Globus pallidus (tissue), 1 donor: ENCODE measurements at places on chromosomes 16 and 17.

GRCh38 chr17:79220713-79221291 lies 146.2 kb downstream of the ENGASE start:
- no peak for DNase-seq

- DNase-seq: no peak
Observed at GRCh38 chr17:45307290-45308015, 9.4 kb downstream of the MAP3K14 start.

DNA sequence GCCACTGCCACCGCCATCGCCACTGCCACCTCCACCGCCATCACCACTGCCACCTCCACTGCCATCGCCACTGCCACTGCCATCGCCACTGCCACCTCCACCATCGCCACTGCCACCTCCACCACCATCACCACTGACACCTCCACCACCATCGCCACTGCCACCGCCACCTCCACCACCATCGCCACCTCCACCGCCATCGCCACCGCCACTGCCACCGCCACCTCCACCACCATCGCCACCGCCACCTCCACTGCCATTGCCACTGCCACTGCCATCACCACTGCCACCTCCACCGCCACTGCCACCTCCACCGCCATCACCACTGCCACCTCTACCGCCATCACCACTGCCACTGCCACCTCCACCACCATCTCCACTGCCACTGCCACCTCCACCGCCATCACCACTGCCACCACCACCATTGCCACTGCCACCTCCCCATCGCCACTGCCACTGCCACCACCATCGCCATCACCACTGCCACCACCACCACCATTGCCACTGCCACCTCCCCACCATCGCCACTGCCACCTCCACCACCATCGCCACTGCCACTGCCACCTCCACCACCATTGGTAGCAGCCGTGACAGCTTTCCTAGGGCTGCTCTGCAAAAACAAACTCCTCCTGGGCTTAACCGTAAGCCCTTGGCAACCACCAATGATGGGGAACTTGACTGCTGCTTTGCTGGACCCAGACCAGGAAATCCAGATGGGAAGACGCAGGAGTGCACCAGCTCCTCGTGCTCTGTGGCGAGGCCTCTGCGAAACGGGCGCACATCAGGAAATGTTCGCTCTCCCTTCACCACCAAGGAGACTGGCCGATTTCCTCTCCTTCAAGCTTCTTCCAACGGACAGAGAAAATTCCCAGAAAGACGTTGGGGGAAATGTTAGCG lies 147.2 kb downstream of the RBFOX3 start:
- DNase-seq: no peak

DNA sequence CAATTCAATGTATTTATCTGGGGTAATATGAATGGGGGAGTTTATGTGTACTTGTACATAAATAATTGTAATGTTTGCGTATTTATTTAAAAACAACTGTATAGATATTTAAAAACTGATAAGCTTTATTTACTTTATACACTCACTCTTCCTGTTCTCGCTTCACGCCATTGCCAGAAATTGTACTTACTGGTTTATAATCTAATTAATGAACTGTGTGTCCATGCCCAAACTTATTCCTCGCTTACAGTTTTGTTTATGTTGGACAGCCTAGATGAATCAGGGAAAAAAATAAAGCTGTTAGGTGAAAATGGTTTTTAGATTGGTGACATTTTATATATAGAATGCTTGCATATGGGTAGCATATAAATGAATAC lies 30.8 kb downstream of the AATF start:
- DNase-seq: no peak

DNA sequence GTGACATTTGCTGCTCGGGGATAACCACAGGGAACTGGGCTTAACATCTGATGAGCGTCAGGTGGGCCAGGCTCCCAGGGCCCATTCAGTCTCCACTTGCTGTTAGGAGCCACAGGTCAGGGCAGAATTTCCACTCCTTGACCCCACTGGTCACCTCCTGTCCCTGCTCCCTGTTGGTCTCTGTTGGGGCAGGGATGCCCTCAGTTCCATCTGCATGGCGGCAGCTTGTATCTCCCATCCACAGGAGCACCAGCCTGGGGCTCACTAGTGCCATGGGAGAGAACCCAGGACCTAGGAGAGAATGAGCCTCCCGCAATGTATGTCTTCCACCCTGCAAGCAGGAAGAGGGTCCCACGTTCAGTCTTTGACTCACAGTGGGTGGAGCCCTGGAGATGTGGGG lies 212.1 kb downstream of the CCDC182 start:
- no peak for DNase-seq

DNA sequence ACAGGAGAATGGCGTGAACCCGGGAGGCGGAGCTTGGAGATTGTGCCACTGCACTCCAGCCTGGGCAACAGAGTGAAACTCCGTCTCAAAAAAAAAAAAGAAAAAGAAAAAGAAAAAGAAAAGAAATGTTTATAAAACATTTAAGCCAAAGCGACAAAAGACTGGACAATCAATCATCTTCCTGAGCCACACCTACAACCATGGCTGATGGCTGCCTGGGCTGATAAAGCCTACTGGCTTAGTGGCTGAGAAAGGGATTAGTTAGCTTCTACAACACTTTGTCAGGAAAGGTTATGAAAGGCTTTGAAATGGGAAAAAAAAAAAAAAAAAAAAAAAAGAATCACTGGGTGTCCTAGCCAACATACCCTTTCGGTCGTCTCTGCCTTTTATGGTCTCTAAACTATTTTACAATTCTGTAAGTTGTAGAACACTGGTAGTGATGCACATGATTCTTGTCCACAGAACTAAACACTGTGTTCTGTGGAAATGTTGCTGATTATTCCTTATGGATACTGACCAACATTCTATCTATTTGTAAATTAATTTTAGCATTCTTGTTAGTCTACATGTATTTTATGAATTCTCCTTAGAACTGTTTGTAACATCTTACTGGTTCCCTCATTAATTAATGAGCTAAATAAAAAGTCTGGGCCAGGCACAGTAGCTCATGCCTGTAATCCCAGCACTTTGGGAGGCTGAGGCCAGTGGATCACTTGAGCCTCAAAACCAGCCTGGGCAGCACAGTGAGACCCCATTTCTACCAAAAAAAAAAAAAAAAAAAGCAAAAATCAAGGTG lies 45.5 kb downstream of the ZZEF1 start:
- DNase-seq: no peak

- no peak for DNase-seq
Observed at GRCh38 chr16:84026606-84027005, 16.0 kb downstream of the SLC38A8 start.

GRCh38 chr17:76234354-76234679 lies 6.0 kb downstream of the RNF157 start:
- no peak for DNase-seq

- DNase-seq: no peak
Observed at GRCh38 chr17:45115871-45116270, 16.4 kb downstream of the PLCD3 start.

GRCh38 chr16:52758473-52758855 lies 211.5 kb upstream of the TOX3 start:
- DNase-seq: no peak

DNA sequence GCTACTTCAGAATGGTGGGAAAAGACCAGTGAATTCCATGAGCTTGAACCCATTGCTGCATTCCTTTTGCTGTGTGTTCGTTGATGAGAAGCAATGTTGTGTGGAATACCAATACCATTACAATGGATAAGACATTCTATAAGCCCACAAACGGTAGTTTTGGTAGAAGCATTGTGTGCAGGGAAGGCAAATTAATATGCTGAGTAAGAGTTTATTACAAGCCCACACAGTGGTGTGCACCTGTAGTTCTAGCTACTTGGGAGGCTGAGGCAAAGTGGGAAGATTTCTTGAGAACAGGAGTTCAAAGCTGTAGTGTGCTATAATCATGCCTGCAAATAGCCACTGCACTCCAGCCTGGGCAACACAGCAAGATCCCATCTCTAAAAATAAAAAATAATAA lies 19.9 kb upstream of the TENT4B start:
- DNase-seq: no peak

DNA sequence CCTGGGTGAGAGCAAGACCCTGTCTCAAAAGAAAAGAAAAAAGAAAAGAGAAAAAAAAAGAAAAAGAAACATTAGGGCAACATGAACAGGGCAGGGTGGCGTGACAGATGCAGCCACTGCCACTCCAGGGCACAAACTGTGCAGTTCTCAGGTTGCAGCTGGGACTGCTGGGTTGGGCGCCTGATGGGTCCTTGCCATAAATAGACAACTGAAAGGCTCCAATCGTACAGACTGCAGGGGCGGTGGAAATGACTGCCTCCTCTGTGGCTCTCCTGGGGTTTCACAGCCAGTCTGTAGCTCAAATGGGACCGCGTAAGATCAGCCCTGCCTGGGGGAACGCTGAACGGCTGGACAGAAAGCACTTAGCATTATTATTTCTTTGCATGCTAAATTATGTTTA lies 130.7 kb downstream of the CPPED1 start:
- DNase-seq: no peak

DNA sequence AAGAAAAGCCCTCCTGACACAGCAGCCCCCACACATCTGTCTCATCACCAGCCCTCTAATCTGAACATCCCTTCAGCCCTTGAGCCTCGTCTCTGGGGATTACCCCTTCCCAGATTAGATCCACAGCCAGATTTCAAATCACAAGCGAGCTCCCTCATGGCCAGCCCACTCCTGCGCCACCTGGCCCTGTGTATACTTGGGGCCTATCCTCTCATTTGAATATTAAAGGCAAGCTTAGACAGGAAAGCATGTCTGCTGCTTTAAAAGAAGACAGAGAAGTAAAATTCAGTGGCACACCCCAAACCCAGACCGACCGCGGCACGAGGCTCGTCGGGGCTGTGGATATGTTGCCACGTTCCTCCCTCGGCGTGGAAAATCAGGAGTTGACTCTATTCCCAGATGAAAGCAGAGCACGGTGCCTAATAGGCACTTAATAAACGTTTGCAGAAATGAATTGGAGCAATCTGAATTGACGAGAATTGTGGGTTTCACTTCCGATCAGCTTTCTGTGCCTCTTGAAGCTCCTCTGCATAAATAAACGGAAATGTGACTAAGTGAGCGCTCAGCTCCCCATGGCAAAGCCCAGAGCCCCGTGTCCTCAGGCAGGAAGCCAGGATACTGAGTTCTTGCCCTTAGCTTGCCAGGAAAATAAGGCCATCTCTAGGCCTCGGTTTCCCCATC lies 108.0 kb downstream of the CCDC182 start:
- no peak for DNase-seq

DNA sequence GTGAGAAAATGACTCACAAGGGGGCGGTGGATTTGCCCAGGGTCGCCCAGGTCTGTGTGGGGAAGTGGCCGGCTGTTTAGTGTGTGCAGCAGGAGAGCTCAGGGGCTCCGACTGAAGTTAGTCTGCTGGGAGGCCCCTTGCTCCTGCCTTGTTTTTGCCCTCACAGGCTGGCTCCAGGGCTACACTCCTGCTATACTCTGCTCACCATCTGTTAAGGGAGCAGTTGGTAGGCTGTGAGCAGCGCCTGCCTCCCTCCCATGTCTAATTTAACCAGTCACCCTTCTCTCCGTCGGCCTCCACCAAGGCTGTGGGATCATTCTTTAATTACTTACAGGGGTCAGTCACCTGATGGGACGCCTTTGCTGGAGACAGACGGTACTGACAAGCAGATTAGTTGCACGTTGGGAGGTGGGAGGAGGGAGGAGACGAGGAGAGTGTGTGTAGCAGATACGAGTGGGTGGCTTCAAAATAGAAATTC lies 35.5 kb downstream of the KSR1 start:
- DNase-seq: no peak
